ENCODE measurements at places on chromosomes 4 and X.

DNA sequence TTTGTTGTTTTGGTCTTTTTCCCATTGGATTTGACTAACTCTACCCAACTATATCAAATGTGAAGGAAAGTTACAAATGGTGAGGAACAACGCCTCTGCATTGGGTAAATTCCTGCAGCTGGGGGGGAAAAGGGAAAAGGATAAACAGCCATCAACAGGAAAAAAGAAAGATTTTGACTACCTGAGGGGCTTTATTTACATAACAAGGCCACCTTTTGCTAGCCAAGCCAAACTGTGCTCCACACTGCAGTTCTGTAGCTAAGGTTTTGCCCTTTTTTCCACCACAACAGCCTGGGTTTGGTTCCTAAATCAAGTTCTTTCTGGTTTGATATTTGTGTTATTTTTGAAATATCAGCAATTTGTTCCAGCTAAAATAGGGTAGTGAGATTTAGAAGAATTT, 40.8 kb downstream of the RHOXF2B start:
- DNase-seq = no peak

GRCh38 chr4:95059663-95060062, 301.9 kb downstream of the BMPR1B start:
- DNase-seq = peak; percentile 16

DNA sequence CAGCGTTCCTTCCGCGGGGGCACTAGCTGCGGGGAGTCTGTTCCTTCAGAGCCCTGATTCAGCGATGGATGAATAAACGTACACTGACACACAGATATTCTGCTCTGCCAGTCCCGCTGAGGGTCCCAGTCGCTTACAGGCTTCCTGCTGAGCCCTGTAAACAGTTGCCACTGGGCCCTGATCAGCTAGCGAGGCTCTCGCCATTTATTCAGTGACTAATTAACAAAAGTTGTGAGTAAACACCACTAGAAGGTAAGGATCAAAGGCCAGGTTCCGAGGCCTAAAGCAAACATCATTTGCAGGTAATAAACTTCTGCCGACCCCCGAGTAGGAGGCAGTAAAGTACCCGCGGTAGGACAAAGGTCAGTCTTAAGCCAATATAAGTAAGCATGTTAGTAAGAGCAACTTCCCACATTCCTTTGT, 442.6 kb upstream of the GALNT7 start:
- DNase-seq = no peak

DNA sequence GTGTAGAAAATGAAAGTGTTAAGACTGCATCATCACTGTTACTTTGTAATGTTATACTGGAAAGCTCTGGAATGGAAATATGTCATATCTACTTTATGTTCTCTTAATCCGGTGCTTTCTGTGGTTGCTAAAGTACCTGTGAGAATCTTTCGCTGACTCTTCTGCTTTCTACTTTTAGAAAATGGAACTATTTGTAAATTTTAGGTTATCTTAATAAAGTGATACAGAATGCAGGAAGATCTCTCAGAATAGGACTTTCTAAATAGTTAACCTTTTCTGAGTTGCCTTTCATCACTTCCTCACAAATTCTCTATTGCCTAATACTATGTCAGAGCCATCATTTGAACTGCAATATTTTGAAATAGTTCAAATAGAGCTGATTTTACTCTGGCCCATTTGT, 69.3 kb downstream of the BMP2K start:
- DNase-seq = no peak

- no peak for DNase-seq
These were observed 16.8 kb downstream of the RBPJ start for GRCh38 chr4:26337612-26338011.

- no peak for DNase-seq
These were observed 7.8 kb downstream of the YIPF6 start for GRCh38 chrX:68506649-68507048.

DNA sequence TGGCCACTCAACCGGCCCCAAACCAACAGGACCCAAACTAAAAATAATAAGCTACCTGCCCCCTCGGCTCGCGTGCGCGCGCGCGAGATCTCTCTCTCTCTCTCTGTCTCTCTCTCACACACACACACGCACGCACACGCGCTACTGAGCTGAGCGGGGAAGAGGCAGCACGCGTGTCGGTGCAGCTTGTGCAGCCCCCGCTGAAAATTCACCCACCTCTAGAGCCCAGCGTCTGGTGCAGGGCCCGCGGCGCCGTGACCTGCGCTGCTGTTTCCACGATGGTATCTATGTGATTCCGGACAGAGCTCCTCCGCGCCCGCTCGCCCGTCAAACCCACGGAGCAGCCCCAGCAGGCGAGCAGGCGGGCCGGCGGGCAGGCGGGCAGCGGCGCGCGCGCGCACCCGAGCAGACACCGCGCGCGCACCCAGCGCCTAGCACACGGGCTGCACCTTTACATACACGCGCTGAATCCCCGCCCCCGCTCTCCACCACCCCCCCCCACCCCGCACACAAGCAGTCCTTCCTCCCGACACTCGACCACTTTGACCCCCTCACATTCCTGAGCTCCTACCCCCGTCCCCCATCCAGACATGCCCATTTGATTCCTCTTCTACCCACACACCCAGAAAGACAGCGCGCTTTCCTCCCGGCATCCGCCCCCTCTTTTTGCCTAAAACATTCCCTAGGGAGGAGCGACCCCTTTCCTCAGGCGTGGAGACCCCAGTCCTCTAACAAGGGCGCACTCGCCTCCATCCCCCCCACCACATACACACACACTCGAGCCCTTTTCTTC, 1.0 kb downstream of the SLITRK4 start:
- no peak for DNase-seq

- DNase-seq = no peak
These were observed 79.6 kb downstream of the SMIM20 start for GRCh38 chr4:25993395-25994185.

DNA sequence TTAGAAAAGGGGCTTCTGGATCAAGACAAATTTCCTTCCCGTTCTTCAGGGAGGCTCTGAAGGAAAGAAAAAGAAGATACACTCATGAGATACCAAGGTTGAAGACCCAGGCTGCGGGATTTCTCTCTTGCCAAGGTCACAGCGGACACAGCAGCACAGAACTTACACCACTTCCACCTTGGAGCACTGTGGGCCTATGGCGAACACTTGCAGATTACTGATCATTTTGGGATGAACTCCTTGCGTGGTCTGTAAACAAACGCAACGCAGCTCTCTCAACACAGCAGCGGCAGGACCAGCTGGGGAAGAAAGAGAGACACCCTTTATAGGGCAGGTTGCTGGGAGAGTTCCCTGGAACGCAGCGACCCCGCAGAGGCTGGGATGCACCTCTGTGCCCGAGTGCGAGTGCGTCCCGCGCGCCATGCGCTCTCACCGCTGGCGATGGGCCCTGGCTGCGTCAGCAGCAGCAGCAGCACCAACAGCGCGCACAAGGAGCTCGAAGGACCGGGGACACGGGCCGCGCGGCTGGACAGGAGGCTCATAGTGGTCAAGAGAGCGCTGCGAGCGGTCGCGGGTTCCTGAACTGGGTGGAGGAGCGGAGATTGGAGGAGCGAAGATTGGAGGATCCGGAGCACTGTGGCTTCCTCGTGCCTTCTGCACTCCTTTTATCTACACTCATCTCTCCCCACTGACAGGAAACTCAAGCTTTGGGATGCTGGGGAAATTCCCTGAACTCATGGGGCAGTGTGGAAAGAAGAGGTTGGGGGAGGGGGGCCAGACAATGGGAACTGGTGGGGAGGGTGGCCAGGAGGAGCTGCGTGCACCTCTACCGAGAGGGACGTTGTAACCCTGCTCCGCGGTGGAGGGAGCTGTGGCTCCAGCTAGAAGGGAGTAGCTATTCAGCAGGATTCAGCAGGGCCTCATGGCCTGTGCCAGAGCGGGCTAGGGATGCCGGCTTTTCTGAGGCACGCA, at the start of gene CXCL5:
CXCL5 (minus strand) TSS at position 638 of the 972 bp plus-strand sequence; CDS start at position 542, 96 bp downstream.
- no peak for DNase-seq

- no peak for DNase-seq
These were observed 25.3 kb downstream of the SMIM20 start for GRCh38 chr4:25939330-25939729.

GRCh38 chr4:154078504-154079350, 289.8 kb upstream of the SFRP2 start:
- DNase-seq = no peak

- no peak for DNase-seq
These were observed 61.7 kb downstream of the TMA16 start for GRCh38 chr4:163556177-163556576.

DNA sequence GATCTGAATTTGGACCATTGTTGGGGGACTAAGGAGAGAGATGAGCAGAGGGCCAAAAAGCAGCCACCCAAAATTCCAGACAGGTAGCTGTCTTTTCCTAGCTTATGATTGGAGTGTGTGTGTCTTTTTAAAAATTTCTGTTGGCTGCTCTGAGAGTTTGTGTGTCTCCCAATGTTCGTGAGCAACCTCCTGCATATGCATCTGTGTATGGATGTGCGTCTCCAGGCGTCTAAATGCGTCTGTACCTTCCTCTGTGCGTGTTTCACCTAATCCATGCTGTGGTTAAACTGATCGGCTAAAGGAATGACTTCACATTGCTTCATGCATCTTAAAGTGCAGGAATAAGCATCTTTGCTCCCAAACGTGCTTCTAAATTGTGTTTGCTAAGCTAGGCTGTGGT, 65.5 kb upstream of the LAS1L start:
- no peak for DNase-seq

- DNase-seq = no peak
These were observed 171.3 kb downstream of the SNCA start for GRCh38 chr4:89665662-89666061.

DNA sequence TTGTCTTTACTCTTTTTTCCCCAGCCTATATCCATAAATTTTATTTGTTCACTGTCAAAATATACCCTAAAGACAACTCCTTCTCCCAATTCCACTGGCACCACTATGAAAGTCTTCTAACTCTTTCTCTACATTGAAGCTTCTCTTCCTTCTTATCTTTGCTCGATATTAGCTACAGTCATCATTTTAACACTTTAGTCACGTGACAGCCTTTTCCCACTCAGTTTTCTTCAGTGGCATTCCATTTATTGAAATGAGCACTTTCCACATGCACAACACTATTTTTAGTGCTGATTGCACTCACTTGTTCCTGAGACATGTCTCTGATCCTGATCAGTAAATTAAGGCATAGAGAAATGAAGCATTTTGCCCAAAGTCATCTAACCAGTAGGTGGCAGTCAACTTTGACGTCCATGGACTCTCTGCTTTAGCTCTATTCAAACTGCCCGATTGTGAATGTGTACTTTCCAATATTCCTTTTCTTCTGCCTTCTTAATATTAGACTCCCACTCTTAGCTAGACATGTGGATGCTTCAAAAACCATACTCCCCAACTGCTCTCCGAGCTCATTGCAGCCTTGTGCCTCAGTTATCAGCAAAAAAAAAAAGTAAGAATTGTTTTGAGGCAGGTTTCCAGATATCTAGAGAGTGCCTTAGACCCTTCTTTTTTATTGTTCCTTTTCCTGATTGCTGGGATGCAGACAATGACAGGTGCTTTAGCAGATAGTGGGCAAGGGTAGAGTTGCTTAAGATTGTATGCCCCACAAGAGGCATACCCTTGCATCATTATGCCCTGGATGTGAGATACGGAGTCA, 394.4 kb upstream of the ADGRL3 start:
- no peak for DNase-seq

DNA sequence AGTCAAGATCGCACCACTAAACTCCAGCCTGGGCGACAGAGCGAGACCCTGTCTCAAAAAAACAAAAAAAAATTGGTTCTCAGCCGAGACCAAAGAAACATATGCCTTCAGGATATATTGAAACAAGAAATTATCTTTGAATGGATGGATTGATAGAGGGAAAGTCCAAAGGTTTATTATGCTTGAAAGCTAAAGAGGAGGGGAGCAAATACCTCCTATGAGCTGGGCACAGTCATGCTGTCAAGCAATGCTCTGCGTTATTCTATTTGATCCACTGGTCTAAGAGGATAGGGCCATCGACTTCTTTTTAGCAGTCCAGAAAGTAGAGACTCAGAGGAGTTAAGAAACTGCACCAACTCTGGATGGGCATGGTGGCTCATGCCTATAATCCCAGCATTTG, 85.9 kb upstream of the SLC34A2 start:
- DNase-seq = no peak

- DNase-seq = no peak
These were observed 155.6 kb downstream of the BMPR1B start for GRCh38 chr4:94913316-94913715.

GRCh38 chrX:51336584-51336983, 4.0 kb downstream of the NUDT10 start:
- peak; percentile 10 for DNase-seq

DNA sequence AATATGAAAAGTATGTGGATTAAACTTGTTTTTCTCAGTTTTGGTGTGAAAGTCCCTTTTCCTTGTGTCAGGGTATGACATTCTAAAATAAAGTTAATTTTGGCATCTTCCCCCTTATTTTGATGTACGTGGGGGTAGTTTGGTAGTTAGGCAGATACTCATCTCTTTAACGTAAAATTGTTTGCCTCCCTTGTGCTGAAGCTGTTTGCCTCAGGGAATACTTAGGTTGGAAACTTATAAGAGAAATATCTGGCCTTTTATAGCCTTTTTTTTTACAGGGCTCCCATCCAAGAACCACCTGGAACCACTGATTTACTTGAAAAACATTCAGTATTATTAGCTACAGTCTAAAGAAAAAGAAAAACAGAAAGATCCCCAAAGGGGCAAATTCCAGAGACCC, 85.5 kb downstream of the PHEX start:
- no peak for DNase-seq

- DNase-seq = no peak
These were observed 43.2 kb downstream of the KIT start for GRCh38 chr4:54700986-54701385.

- no peak for DNase-seq
These were observed 542.0 kb upstream of the TENM3 start for GRCh38 chr4:181701214-181701613.

DNA sequence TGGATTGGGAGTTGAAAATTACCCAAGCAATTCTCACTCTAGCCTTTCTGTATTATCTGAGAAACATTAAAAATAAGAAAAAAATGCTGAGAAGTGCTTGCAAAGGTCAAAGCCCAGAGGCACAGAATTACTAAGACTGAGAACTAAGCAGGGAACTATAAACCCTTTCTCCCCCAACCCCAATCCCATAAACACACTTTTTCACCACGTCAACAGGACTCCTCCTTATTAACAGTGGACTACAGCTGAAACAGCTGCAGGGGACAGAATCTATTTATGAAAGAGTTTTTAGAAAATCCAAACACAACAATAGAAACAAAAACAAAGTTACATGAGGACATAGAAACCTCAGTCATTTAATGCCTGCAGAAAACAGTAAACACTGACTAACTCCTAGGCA, 984.1 kb downstream of the TRAM1L1 start:
- no peak for DNase-seq

DNA sequence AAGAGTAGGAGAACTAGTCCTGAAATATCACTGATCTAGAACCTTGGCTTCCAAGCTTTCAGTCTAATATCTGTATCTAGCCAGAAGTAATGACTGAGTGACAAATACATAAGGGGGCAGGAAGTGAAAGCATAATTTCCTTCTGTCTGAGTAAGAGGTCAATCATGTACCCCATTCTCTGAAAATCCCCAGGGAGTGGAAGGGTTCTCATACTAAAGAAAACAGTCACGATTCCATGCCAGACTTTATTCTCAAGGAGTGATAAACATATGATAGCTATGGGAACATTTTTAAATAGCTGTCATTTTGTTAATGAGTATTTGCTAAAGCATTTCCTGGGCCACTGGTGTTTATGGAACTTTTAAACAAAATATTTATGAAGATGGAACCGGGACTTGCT, 308.5 kb downstream of the ARHGAP24 start:
- DNase-seq = peak; percentile 74
